CD4-positive, alpha-beta memory T cell (primary cell): ENCODE measurements at places on chromosomes 6 and 20. TPM values are rescaled to one million over a fixed set of nuclear protein-coding genes. Genes with fewer than 3 reads are reported as not detected.
A peak's percentile ranks its signal among the peaks of the same experiment; 100 is the strongest.

ARG1 gene
- polyA plus RNA-seq, result 1.0 TPM

BANF2 gene
- polyA plus RNA-seq, result not detected

SSTR4 gene
- polyA plus RNA-seq, result not detected

DNA sequence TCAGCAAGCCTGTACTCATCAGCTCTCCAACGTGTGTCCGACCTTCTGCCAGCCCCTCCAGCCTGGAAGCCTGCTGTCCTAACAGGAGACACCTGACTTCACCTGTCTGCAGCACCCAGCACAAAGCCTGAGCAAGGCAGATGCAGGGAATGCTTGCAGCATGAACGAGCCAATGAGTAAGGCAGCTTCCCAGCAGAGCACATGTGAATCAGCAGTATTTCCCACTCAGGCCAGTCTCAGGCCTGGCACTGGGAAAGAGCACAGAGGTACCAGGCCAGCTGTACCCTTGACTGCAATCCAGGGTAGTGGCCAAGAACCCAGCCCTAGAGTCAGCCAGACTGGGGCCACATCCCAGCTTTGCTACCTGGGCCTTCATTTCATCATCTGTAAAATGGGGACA, 120.8 kb downstream of the MAFB start:
- DNase-seq, result no peak

DNA sequence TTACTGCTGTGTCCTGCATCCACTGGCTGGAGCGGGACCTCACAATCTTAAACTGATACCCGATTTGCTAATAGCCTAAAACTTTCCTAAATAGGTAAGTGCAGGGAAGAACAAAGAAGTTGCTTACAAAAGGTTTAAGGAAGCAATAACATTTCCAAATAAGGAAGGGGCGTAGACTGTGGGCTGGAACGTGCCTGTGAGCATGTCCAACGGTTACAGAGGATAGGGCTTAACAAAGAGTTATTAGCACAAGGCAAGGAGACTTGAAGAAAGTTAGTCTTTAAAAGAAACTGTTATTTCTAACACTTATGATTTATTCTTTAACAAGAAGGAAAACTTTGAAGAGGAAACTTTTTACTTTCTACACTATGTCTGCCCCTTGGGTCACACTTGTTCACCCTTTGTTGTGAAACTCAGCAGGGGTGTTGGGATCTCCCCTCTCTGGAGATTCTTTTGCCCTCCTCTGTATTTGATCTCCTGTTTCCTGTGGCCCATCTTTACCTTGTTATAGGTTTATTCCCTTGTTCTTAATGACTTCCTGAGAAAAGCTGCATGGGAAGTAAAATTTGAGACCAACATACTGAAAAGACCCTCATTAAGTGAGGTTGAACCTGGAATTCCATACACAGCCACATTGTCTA, 28.7 kb downstream of the KAT14 start:
- DNase-seq, result no peak

- no peak for DNase-seq
Measured at GRCh38 chr6:95091823-95092436, 485.4 kb upstream of the MANEA start.

DNA sequence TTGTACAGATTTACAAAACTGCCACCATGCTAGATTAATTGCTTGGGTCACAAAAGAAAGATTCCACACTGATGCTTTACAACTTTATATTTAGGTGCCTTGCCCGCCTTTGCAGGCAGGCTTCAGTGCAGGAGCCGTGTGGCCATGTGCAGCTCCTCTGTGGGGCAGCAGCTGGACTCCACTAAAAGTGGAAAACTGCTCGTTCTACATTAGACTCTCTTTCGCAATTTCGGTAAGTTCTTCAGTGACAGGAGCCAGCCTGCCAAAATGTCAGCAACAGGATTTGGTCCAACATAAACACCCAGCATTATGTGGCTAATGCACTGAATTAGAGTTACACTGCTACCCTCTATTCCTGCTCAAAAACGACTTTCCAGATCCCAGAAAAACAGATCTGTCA, 174.4 kb upstream of the KCNK16 start:
- DNase-seq, result no peak

CST4 gene
- not detected for polyA plus RNA-seq

DNA sequence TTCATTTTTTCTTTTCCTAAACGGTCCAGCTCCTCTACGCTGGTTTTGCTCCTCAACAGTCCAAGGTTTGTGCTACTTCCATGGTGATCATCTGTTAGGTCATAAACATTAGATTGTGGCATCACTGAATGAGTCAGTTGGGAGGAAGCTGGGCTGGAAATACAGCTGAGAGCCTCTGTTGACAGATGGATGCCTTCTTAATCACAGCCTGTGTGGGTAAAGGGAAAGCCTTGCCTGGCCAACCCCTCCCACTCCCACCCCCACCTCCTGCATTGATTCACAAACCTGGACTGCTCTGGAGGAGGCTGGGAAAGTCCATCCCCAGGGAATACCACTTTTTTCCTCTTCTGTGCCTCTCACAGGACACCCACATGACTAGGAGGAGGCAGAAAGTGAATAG, 180.6 kb upstream of the CCN2 start:
- DNase-seq, result no peak

ZNF334 gene
- polyA plus RNA-seq, result not detected

SLC26A8 gene
- polyA plus RNA-seq, result not detected

DNA sequence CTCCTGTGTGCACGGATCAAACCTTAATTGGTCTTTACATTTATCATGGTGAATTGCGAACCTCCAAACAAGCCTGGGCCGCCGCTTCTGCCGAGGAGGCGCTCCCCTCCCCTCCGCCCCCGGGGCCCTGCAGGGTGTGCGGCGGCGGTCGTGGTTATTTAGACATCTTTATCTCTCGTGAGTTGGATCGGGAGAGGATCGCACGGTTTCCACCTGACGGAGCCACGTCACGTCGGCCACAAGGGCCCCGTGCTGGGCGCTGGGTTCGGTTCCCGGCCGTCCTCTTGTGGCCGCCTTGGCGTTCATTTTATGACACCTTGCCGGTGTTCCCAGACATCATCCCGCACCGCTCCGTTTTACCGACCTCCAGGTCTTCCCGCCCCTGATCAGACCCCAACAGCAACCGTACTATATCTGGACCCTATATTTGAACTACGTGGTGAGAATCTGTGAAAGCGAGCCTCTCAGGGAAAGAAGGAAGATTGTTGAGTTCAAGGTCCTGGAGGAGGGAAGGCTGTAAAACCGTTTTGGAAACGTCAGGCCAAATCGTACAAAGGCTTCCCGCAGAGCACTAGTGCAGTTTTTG, 1.3 kb upstream of the CNR1 start:
- DNase-seq, result no peak

DNA sequence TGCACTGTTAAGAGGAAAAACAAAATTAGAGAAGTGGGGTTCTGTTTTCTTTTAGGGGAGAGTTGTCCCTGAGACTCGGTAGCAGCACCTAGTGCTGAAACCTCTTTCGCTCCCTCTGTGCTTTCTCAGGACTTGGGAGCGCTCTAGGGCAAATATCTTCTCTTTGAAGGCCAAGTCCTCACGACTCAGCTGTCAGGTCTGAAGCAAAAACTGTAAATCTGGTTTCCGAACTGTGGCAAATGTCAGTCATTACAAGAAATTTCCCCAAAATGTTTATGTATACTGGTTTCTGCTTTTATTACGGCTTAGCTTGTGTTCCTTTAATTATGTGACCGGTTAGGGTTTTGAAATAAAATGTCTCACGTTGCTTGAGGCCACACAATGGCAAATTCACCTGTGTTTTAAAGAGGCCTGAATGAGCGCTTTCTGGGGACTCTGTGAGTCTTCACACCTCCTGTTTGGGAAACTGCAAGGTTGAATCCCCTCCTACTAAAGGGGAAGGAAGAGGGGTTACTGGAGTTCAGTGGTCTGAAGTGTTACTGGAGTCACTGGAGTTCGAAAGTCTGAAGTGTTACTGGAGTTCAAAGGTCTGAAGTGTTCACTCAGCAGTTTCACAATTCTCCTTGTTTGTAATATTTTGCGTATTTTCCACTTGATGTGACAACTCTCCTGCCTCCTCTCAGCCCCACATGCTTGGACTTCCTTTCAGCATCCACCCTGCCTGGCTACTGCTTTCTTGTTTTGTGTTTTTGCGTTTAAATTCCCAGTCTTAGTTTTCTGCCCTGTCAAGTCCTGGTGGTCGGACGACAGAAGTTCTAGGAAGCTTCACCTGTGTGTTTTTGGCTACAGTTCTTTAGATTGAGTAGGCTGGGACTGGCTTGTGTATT, 1.6 kb downstream of the SMPDL3A start:
- DNase-seq, result no peak

GRCh38 chr6:143911028-143911427, 46.8 kb downstream of the ZC2HC1B start:
- no peak for DNase-seq

DNA sequence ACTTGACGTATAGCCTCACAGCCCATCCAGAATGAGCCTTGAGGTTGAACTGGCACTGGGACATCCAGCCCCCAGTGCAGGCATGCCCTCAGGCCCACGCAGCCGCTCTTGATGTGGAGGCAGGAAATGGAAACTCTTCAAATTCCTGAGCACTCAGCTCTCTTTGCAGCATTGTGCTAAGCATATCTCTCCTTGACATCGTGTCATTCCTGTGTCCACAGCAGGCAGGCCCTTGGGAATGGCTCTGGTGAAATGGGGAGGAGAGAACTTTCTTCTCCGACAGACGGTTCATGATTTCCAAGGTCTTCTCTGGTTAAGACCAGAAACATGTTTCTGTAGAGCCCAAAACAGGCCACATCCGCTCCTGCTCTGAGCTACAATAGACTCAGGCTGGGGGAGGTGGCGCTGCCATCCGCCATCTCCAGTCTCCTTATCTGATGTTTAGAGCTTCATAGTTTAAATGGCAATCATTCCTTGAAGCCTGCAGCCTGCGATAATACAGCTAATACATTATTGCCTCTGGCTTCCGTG, 248.8 kb downstream of the CDH4 start:
- no peak for DNase-seq

- no peak for DNase-seq
Measured at GRCh38 chr6:40997234-40997957, 41.6 kb downstream of the UNC5CL start.

- DNase-seq, result no peak
Measured at GRCh38 chr6:15854826-15855710, 192.2 kb upstream of the DTNBP1 start.

DNA sequence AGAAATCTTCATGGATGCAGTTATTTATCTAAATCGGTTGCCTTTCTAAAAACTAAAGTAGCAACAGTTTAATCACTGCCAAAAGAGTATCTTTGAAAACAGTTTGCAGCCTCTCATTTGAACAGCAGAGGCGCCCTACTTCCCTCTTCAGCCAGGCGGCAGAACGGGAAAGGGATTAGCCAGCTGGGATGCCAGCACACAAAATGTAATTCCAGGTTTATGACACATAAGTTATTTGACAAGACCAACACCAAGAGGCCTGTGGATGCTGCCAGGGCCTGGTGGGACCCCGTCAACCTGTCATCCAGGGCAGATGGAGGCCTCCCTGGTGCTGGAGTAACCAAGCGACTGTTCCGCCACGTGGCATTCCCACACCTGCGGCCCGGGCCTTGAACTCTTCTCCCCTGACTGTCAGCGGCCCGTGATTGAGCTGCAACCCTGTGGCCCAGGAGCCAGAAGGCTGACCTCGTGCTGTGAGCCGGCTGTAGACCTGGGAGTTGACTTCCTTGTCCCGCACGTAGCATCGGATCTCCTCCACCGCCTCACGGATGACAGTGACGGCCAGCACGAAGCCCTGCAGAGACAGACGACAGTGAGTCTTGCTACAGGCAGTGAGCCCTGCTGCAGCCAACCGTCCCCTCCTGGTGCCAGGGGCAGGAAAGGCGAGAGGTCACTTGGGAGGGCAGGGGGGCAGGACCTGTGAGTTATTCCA, 55.5 kb downstream of the ATP9A start:
- DNase-seq, result no peak

- no peak for DNase-seq
Measured at GRCh38 chr20:47318586-47319516, 37.6 kb downstream of the ZMYND8 start.

ASIP gene
- not detected for polyA plus RNA-seq

DNA sequence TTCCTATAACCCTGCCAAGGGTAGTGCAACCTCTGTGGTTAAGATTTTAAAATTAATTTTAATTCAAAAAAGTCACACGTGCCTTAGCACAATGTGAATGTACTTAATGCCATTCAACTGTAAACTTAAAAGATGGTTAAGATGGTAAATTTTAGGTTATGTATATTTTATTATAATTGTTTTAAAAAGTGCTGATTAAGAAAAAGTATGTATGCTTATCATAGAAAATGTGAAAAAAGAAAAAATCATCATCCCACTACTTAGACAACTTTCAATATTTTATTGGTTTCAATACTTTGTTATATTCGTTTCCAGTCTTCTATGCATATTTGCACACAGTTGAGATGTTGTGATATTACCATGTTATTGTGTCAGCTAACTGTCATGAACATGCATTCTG, 18.7 kb downstream of the ARFGEF2 start:
- no peak for DNase-seq

SLC17A4 gene
- polyA plus RNA-seq, result not detected

PNPLA1 gene
- polyA plus RNA-seq, result not detected

GRCh38 chr20:14865169-14865568, 527.8 kb upstream of the FLRT3 start:
- no peak for DNase-seq

GOPC gene
- polyA plus RNA-seq, result 15.5 TPM

GUCA1A gene
- polyA plus RNA-seq, result not detected

GRCh38 chr6:38192487-38192886, 373.0 kb downstream of the ZFAND3 start:
- no peak for DNase-seq

- DNase-seq, result no peak
Measured at GRCh38 chr6:153043719-153044118, 41.2 kb upstream of the MTRF1L start.

- peak; percentile 38 for DNase-seq
Measured at GRCh38 chr20:51661609-51662178, 106.5 kb downstream of the ATP9A start.

- DNase-seq, result no peak
Measured at GRCh38 chr6:111107589-111107988, 20.3 kb downstream of the SLC16A10 start.
